ENCODE measurements at places on chromosomes 11 and 22.

GRCh38 chr11:959608-960007, 33.9 kb downstream of the AP2A2 start:
- DNase-seq: no peak

GRCh38 chr11:12016246-12016645, 7.8 kb upstream of the DKK3 start:
- no peak for DNase-seq

DNA sequence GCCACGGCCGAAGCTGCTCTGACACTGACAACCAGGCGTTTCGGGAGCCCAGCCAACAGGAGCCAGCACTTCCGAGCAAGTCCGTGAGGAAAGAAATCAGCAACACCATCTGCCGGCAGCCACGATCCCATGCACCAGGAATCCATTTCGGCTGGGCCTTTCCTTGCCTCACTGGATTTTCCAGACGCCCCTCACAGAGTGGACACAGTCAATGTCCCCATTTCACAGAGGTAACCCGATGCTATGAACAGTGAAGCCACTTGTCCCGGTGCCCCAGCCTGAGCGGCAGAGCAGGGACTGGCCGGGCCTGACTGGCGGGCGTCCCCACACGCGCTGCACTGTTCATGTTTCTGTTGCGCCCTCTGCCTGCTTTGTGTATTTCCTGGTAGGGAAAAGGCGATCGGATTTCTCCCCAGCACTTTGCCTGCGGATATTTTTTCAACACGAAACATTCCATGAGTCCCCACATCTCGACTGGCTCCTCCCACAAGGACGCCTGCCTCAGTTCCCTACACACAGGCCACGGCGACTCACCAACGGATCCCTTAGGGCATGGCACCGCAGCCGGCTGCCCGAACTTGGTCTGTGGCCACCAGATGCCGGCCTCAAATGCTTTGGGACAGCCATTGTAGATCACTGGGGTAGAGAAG, 55.3 kb downstream of the TRMU start:
- peak; percentile 69 for DNase-seq

DNA sequence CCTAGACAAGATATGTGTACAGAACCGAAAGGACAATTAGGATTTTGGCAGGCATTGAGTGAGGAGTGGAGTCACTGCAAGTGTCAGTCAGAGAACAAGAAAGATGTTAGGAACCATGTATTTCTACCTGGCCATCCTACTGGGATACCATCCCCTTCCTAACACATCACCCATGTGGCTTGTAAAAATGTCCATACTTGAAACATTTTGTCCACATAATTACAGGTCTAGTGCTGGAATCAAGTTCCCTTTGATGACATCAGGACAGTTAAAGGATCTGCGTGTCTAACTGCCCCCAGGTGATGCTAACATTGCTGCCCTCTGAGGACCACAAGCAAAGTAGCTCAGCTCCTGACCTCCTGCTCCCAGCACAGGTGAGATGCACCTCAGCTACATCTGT, 31.9 kb upstream of the GGTLC2 start:
- DNase-seq: no peak

DNA sequence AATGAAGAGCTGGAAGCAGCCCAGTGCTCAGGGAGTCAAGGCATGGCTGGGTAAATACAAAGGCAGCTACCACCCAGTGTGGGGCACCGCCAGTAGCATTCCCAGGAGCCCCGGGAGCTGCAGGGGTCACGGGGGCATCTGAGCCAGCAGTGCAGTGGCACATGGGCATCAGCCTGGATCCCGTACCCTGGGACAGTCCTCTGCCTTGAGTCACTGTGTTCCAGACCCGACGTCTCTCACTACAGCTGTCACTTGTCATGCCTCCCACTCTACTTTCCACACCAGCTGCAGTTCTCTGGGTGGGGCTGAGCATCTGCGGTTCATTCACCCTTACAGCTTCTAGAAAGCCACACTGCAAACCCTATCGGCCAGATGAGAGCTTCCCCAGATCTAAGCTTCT, 29.6 kb downstream of the DHCR7 start:
- DNase-seq: no peak

DNA sequence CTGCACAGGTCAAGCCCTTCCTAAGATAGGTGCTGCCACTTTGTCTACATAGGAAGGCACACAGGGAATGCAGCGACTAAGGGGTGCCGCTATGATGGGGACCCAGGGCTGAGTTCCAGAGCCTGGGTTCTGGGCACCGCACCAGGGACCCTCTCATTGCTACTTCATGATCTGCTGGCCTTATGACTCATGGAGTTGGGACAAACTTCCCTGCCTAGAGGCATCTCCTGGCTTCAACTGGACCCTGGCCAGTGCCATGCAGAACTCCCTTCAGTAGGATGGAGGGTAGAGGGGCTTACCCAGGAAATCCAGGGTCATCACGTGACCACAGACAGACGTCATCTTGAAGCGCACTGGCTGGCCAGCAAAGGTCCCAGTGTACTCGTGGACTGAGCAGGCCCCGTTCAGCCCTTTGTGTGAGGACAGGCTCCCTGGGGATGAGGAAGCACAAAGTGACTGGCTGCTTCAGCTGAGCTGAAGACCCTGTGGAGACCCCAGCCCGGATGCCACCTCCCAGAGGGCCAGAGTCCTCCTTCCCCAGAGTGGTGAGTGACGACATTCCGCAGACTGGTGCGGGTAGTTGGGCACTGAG, 8.4 kb downstream of the TOP3B start:
- no peak for DNase-seq

DNA sequence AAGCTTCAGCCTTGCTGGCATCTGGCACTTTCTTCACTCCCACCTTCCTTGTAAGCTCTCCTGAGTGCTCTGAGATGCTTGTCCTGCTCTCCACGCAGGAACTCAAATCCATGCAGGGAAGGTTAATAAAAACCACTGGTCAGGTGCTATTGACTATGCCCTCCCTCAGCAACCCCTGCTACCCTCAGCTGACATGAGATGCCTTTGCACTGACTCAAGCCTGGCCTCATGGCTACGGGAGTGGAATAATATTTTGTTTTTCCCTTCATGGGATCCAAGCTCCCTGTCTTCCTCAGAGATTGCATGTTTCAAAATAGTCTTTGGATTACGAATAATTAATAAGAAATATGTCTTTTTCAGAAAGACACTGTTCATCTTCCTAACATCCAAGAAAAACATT, 31.7 kb upstream of the ABCC8 start:
- no peak for DNase-seq

DNA sequence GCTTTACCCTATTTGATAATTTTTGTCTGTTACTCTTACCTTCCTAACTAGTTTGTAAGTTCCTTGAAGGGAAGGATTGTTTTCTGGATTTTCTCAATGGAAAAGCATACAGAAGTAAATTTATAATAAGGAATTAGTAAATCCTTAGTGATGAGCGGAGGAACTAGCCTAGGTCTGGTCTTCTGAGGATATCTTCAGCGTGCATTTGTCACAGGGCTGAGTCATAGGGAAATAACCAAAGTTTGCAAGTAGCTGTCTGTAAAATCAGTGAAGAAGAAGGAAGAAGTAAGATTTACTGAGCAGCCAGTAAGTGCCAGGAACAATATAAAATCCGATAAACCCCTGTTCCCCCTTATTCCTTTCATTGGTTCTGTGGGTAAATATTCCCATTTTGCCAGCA, 162.7 kb upstream of the SORL1-AS1 start:
- DNase-seq: no peak

- no peak for DNase-seq
These were observed 25.2 kb upstream of the NXPE2 start for GRCh38 chr11:114653148-114653547.

DNA sequence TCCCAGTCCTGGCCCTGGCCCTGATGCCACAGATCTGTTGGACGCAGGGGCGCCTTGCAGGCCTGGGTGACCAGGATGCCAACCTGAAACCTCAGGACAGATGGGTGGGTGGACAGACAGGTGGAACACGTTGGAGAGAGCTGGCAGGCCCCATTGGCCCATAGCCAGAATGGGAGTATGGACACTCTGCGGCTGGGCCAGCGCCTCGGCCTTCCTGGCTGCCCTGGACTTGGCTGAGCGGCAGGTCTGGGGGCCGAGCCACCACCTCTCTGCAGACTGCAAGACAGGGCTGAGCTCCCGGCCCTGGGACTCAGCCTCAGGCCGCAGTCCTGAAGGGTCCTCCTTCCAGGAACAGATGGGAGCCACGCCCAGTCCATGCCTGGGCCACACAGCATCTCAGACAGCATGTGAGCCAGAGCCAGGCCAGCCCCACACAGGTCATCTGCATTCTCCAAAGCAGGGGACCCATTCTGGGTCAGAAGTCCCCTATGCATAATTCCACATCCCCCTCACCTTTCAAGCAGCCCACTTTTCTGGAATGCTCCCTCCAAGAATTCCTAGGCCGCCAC, 14.1 kb downstream of the WNT7B start:
- DNase-seq: no peak

GRCh38 chr11:19426756-19427403, 186.1 kb upstream of the E2F8 start:
- no peak for DNase-seq

DNA sequence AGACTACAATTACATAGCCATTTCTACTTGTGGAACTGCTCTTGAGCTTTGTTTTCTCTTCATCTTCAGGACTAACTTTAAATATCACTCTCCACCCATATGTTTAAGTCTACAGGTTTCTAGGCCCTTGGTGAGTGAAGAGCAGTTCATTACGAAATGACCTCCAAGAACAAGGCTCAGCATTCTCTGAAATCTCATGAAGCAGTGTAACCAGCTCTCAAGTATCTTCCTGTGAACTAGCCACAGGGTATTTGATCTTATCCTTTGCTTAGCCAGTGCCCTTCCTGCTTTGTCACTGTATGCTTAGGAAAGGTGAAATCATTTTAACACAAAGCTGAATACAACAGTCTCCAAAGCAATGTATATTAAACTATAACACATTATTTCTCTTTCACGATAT, 20.4 kb upstream of the LYVE1 start:
- DNase-seq: no peak

DNA sequence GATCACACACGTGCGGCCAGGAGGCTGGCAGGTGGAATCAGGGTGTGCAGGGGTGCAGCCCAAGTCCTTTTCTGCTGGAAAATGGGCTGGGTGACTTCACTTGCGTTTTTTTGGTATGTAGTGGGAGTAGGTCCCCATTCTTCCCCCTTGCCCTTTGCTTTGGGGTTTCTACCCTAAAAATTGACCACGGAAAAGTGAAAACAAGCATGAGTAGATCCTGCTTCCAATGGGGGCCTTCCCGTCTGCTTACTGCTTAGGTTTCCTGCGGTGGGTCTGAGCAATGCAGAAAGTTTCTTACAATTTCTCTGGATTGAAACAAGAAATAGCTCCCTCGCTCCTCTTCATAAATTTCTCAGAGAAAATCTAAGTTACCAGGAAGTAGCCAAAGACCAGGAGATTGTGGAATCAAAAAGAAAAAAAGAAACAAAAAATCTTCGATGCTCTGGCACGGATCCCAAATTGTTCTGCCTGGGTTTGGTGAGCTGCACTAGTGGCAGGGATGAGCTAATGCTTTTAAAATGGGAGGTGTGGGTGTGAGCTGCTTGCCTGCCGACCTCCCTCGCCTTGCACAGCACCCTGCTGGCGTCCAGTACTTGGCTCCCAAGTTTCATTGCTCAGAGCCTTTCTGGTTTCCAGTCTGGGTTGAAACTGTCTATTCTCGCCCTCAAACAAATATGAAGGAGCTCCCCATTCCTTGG, 2.4 kb downstream of the TIMP3 start:
- DNase-seq: no peak

GRCh38 chr11:28038775-28039174, 69.2 kb downstream of the KIF18A start:
- DNase-seq: no peak

DNA sequence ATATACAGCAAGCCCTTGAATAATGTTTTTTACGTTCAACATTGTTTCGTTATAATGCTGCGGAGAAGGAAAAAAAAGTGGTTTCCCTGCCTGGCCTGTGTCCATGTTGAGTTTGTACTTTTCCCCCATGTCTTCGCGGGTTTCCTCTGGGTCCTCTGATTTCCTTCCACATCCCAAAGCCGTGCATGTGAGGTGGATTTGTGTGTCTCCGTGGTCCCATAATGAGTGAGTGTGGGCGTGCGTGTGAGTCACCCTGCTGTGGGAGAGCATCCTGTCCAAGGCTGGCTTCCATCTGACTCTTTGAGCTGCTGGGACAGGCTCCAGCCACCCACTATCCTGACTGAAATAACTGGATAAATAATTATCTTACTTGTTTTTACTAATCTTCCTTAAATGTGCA, 29.6 kb upstream of the SNX19 start:
- DNase-seq: peak; percentile 25

DNA sequence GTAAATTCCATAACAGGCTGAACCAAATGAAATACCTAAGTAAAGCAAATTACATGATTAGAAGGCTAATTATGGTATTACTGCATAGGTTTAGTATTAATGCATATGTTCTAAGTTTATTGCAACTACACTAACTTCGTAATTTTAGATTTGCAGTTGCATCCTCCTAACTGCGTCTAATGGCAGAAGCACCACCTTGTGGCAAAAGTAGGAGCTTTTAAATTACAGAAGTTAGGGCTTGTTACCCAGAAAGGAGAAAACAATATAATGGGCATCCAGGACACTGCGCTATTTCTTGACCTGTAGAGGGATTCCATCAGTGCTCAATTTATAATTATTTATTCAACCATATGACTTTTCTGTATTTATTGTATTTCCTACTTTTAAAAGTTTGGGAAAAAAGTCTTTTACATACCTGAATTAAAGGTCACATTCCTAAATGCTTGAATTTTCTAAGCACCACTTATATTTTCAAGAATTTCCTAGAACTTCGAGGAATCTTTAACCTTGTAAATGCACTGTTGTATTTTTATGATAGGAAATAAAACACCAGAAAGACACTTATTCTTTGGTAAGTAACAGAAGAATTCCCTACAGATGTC, 16.3 kb upstream of the GPR83 start:
- DNase-seq: no peak

DNA sequence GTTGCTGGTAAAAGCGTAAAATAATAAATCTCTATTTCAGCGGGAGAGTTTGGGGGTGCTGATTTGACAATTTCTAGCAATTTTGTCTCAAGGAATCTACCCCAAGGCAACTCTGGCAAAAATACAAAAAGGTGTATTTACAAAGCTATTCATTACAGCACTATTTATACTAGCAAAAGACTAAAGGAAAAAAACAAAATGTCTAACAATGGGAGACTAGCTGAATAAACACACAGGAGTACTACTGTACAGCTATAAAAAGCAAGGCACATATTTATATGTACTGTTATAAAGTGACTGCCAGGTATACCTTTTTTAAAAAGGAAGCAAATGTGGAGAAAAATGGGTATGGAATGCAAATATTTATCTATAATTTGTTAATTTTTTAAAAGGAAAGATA, 32.7 kb downstream of the SLC35F2 start:
- no peak for DNase-seq

DNA sequence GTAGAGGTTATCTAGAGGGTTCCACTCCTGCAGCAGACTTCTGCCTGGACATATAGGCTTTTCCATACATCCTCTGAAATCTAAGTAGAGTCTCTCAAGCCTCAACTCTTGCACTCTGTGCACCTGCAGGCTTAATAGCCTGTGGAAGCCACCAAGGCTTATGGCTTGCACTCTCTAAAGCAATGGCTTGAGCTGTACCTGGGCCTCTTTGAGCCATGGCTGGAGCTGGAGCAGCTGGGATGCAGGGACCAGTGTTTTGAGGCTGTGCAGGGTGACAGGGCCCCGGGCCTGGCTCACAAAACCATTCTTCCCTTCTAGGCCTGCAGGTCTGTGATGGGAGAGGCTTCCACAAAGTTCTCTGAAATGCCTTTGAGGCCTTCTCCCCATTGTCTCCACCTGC, 2.9 kb upstream of the NXPE4 start:
- DNase-seq: no peak

GRCh38 chr11:93330446-93330984, at the start of gene DEUP1:
Gene DEUP1 (plus strand): TSS chr11:93330742. CDS start chr11:93332260, 1,518 bp downstream.
- peak; percentile 40 for DNase-seq

Measured in frontal cortex (tissue), 4 donors.